Endothelial cell of umbilical vein (primary cell): ENCODE measurements at places on chromosomes 1 and 21.
A peak's percentile ranks its signal among the peaks of the same experiment; 100 is the strongest.

GRCh38 chr21:34911360-34911759 lies 137.7 kb downstream of the RUNX1 start:
- H3K27ac ChIP-seq: no peak overlapping the region
- no peaks in the 10 kb centered on the region for H3K36me3 ChIP-seq
- H3K4me1 ChIP-seq: no peaks in the 10 kb centered on the region
- no peak for DNase-seq

- no peak overlapping the region for H3K27ac ChIP-seq
- no peak for DNase-seq
- no peaks in the 10 kb centered on the region for H3K4me1 ChIP-seq
- peaks cover 4% of the 10 kb centered on the region for H3K27me3 ChIP-seq
- no peak overlapping the region for H3K4me3 ChIP-seq
Measured at GRCh38 chr1:116833718-116834117, 76.0 kb upstream of the PTGFRN start.

GRCh38 chr1:62689524-62689923 lies 1.3 kb upstream of the DOCK7 start:
- DNase-seq: peak; percentile 76
- H3K4me3 ChIP-seq: no peak overlapping the region
- H3K27ac ChIP-seq: peak overlapping the region; percentile 86
- peaks cover 30% of the 10 kb centered on the region for H3K4me1 ChIP-seq
- no peaks in the 10 kb centered on the region for H3K27me3 ChIP-seq

DNA sequence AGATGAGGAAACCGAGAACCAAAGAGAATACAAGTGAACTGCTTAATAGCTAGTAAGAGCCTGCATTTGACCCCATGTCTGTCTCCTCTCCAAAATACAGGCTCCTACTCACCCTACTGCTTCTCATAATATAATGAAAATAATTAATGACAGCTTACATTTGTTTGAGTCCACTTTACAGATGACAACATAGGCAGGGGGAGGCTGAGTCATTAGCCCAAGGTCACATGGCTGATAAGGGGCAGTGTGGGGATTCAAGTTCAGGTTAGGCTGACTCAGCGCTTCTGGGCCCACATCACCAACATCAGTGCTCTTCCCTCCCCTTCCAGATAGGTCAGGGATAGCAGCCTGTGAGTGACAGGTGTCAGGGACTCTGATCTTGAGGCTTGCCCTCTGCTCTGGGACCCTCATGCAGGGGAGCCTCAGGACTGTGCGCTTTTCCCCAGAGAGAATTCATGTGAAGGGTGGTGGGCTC lies 16.2 kb downstream of the AZIN2 start:
- no peak overlapping the region for H3K27ac ChIP-seq
- H3K36me3 ChIP-seq: no peaks in the 10 kb centered on the region
- no peaks in the 10 kb centered on the region for H3K4me1 ChIP-seq
- no peak overlapping the region for H3K4me3 ChIP-seq
- H3K27me3 ChIP-seq: peaks cover 1% of the 10 kb centered on the region
